Heart left ventricle (tissue), 16 donors: ENCODE measurements at places on chromosomes 4 and X. TPM values are rescaled to one million over a fixed set of nuclear protein-coding genes. Genes with fewer than 3 reads are reported as not detected.

- no peak for DNase-seq
Measured at GRCh38 chr4:60033826-60034225, 1166.3 kb upstream of the ADGRL3 start.

GRCh38 chr4:149311076-149311475 is 504.6 kb downstream of the IQCM start:
- no peak for DNase-seq

GRCh38 chrX:4397471-4397870 is 684.0 kb upstream of the PRKX start:
- no peak for DNase-seq

- DNase-seq: no peak
Measured at GRCh38 chrX:37684973-37685372, 618 bp upstream of the XK start.

DNA sequence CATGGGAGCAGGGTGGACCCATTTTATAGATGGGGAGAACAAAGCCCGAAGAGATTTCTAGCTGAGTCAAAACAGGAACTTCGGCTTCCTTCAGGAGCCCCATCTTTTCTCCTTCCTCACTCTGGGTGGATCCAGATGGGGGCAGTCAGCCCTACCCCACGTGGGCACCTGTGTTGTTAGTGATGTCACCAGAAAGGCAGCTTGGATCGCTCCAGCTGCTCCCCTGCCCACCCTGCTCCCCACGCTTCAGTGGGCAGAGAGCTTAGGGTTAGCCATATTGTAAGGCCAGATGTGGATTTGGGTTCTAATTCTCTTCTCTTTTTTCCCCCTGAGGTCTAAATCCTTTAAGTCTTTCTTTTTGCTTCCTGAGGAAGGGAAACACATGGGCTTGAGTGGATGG is 132.3 kb upstream of the PJA1 start:
- DNase-seq: no peak

GRCh38 chrX:39065051-39065871 is 264.0 kb downstream of the MID1IP1 start:
- DNase-seq: no peak

DNA sequence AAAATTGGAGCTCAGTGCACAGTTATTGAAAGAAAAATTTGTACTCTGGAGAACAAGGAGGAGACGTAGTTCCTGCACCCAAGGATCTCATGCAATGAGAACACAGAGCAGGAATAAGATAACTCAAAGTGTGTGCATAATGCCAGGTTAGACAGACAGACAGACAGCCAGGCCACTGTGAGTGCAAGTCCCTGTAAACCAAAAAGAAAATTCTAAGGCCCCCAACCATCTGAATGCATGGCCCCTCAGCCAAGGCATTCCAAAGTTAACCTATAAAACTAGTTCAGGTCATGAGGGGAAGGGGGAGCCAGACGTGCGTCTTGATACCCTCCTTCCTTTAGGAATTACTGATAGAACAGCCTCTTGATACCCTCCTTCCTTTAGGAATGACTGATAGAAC is 94.5 kb upstream of the ENPP6 start:
- DNase-seq: no peak

DNA sequence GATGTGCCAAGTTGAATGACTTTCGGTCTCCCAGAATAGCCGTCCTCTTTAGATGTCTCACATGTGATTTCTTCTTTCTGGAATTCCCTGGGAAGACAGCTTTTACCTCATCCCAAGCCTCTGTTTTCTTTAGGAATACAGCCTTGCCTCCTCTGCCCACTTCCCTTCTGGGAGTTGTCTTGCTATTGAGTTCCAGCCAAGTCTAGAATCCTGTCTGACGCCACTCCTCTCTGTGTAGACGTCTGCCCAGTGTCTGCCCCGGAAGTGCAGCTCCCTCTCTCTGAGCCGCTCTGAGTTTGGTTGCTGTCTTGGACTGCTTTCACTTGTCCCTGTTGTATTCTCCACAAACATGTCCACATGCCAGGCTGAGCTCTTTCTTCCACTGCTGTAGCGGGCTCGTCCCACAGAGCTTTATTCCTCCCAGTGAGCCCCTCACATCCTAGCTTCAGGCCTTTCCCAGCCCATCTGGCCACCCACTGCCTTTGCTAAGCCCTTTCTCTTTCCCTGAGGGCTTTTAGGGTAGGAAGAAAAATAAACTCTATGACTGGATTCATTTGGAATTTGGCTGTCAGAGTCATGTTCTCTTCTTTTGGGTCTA is 9.0 kb upstream of the IGFBP7 start:
- DNase-seq: peak; percentile 89

DNA sequence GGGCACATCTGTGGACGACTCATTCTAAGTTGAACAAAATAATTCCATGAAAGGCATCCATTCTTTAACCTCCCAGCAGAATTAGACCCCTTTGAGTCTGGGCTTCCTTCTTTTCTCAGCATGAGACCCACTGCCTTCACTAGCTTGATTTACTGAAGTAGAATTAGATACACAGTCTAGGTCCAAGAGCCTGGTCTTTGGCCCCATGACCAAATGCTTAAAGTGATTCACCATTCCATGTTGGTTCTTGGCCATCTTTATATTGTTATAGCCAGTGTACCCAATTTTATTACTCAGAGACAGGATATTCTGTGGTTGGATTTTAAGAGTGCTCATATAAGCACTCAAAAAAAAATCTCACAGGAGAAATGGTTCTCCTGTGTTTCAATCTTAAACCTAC is 155.3 kb upstream of the GPC4 start:
- no peak for DNase-seq

DNA sequence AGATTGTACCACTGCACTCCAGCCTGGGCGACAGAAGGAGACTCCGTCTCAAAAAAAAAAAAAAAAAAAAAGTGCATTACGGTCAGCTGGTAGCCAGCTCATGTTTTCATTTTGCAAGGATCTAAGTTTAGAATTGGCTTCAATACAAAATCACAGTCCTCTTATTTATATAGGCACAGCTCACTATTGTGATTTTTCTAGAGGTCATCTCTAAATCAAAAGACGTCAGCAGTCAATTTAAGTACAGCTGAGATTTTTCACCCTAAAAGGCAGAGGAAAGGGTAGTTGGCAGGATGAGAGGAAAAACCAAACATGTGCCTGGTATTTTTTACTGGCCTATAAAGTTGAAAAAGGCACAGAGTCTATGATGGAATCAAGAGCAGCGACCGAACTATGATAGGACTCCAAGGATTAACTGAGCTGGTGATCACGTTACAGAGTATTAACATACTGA is 30.8 kb downstream of the ASB5 start:
- no peak for DNase-seq

GAGE12D gene
- not detected for total RNA-seq

DNA sequence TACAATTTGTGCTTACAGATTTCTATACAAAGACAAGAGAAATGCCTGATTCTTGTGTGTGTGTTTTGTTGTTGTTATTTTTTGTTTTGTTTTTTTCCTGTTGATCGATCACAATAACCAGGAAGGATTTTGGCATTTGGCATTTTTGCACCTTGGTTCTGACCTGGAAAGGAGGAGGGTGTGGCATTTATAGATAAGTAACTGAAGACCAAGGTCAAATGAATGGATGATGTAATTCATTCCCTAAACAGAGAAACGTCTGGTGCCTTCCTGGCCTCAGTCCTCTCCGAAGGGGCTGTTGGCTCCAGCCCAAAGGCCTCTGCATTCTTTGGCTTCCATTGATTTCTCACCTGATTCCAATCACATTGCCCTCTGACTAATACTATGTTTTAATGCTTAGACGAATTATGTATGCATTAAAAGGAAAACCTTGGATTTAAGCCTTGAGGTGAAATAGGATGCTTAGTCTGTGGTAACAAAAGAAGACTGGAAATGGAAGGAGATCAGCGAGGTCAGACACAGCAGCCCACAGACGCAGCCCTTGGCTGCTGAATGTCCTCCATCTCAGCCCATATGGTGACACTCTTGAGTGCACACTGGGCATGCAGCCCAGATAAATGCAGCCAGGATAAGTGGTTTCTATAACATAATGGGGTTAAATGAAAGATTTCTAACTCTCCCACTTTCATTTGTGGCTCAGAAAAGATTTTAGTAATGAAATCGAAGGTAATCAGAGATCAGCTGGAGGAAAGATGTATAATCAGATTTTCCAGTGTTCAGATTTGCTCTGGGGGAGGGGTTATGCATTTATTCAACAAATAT is 60.5 kb upstream of the TRIM2 start:
- no peak for DNase-seq
